ENCODE measurements at places on chromosomes 1 and 21.

DNA sequence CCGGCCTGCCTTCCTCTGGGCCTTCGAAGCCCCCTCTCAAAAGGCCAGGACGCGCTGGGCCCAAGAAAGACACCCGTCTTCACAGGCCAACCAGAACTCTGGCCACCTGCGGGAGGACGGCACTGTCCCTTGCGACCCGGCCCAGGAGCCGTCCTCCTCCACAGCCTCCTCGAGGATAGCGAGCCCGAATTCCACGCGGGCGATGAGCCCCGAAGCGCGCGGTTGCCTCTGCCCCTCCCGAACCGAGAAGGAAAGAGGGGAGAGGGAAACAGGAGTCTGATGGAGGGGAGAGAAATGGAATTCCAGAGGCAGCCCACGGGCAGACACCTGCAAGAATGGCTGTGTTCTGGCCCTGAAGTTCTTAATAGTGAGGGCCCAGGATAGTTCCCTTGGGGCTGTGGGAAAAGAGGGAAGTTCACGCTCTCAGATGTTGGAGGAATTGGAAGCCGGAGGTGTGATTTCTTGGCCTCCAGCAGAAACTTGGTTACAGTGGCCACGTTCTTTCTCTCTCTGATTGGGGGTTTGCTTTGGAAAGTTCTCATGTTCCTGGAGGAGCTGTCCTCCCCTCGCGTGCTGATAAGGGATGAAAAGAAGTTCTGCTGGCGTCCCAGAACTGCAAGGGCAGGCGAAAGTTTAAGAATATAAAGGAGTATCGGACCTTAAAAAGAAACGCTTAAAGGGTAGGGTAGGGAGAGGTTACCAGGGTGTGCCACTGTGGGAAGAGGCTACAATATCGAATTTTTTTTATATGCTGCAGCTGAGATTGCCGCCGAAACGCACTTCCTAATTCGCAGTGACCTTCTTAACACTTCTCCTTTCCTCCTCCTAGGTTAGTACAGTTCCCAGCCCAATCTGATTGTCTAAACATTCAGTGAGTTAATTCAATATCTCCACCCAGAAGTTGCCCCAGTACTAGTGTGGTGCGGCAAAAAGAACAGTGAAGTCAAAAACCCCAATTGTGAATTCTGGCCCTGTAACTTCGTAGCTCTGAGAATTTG, 5.8 kb upstream of the SLC44A5 start:
- peak; percentile 73 for DNase-seq

DNA sequence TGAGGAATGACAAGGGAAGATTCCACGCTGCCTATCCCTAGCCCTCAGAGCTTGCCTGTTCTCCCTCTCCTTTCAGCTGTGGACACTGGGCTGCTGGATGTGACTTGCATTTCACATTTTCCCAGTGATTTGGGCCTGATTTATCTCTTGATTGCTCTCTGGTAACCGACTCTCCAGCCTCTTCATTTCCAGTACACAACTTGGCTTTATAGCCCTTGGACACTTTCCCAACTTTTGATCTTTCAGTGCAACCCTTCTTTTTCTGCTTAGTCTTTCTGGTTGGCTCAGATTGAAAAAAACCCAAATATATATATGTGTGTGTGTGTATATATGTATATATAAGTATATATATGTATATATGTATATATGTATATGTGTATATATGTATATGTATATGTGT, 138.3 kb downstream of the RYR2 start:
- DNase-seq = peak; percentile 75

DNA sequence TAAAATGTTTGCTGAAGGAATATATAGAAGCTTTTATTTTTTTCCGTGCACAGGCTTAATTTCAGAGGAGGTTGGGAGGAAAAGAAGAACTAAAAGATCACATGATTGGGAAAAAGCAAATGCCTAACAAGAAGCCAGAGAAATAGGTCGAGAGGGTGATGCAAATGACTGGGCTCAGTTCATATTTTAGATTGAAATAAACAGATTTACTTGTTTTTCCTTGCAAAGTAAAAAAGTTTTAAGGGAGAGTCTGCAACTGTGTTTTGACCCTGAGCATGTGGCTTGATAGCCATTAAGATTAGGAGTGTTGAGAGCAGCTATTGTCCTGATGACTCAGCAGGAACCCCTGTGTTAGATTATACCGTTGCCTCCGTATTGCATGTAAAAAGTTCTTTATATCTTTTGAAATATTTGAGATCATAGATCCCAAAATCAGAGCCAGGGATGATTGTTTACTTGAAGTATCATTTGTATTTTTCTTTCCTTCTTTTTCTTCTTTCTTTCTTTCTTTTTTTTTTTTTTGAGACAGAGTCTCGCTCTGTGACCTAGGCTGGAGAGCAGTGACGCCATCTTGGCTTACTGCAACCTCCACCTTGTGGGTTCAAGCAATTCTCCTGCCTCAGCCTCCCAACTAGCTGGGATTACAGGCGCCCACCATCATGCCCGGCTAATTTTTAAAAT, 20.2 kb downstream of the CLIC4 start:
- DNase-seq = no peak

DNA sequence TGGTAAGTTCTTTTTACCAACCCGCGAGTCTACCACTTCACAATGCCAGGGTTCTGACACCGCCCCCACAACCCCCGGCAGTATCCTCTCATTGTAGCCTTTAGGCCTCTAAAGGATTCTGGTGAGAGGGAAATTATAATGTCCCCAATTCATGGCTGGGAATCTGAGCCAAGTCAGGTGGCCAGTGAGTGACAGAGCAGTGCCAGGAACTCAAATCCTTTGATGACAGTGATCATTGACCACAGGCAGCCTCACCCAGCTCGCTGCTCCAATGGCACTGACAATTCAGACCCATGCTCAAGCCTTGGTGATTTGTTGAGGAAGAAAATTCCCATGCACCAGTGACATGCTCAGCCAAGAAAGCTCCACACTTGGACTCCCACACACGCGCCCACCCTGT, 63.4 kb upstream of the CSF1 start:
- no peak for DNase-seq

DNA sequence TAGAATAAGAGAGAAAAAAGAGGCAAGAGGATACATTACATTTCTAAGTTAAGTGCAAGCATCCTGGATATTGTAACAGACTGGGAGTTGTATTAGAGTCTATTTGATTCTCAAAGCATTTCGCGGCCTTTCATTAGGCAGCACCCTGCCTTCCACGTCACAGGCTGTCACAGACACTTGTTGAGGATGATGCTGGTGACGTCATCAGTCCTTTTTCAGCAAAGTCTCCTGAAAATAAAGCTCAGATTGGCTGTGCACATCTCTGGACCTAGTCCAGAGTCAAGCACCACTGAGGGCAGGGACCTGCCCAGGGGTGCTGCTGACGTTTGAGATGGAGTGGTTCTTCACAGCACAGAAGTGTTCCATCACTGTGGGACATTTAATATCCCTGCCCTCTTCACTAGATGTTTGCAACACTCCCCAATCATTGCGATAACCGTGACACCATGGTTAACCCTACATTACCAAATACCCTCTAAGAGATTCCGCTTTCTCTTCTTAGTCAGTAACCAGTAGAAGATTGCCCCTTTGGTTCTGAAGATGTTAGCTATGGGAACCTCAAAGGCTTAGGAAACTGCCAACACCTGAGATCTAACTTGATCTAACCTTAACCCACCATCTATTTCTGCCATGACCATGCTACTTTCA, 72.7 kb upstream of the F3 start:
- DNase-seq = no peak

DNA sequence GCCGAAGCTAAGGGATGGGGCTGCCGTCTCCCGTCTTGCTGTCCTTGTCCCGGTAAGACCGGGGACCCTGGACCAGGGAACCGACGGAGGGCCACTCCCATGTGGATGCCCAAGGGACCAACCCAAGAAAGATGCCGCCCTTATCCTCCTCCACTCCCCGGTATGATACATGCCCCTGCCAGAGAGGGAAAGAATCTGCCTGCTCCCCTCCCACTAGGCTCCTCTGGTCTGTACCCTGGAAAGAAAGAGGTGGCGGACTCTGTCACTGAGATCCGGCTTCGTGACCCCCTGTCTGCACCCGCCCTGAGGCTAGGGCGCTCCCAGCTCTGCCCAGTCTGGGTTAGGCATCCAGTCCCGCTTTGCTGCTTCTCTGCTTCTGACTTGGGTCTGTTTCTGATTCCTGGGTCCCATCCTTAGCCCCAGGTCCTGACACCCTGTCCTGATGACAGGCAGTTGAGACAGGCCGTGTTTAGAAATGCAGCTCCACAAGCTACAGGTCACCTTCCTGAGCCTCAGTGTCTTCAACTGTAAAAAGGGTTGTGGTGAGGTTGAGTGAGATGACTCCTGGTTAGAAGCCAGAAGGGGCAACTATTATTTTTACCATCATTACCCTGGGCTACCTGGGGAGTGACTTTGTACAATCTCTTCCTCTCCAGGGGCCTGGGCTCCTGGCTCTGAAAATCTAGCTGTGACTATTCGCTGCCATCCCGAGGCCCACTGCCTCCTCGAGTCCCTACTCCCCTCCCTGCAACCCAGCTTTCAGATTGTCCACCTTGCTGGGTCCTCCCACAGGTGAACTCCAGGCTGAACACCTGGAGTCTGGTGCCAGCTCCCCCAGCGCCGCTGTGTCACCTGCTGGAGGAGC, 3.7 kb downstream of the MATN1 start:
- no peak for DNase-seq

DNA sequence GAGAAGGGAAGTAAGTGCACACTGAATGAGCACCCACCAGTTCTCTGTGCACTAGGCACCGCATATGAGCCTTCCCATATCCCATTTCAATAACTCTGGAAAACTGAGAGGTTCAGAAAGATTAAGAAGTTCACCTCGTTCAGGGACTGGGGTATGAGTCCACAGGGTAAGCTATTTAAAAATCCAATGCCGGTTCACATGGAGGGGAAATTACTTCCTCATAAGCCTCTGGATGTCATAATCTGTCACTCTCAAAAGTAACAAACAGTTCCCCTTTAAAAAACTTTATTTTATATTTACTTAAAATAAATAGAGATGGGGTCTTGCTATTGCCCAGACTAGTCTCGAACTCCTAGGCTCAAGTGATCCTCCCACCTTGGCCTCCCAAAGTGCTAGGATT, 1.9 kb downstream of the OR2B11 start:
- DNase-seq = no peak

DNA sequence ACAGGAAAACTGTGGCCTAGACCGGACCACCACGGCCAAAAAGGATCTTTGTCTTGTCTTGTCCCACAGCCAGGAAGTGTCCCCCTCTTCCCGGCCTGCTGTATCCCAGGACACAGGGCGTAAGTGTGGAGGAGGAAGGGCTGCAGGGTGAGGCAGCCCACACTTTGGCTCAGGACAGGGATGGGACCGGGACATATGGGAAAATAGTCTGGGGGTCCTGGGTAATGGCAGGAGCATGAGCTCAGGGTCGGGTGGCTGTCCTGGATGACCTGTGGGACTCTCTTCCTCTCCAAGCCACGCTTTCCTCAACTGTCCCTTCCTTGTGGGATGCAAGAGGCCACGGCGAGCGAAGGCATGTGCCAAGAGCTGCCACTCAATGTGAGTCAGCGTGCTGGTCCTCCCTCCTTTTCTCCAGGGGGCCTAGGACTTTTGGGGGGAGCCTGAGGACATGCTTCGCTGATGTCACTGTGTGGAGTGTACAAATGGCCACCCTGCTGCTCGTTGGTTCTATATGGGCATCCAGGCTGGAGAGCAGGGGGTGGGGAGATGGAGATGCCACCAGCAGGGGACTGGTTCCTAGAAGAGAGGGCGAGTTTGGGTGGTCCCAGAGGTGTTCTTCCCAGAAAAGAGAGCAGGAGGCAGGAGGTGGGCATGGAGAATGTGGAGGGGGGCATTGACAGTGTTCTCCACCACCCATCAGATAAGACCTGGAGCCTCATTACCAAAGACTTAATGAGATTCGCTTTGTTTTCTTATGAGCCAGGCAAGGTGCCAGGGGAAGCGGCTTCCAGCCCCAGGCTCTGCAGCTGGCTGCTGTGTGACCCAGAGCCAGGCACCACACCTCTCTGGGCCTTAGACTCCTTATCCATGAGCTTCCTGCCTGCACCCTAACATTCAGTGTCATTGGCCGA, 11.5 kb upstream of the PADI1 start:
- no peak for DNase-seq

- no peak for DNase-seq
Measured at GRCh38 chr1:10340930-10341590, 57.8 kb upstream of the PGD start.

- no peak for DNase-seq
Measured at GRCh38 chr1:35180776-35181374, 12.1 kb downstream of the SFPQ start.

DNA sequence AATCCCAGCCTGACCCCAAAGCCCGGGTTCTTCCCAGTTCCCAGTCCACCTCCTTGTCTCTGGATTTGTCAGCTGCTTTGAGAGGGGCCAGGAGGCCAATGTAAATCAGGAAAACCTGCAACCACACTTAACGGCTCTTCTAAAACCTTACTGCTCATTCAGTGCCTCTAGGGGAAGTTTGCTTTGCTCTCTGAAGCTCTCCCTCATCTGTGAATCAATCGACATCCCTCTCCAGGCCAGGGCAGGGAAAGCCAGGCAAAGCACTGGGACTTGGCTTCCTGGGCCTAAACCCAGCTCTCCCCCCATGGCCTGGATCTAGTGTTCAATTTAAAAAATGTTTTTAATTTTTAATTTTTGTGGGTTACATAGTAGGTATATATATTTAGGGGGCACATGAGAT, 9.3 kb downstream of the NKAIN1 start:
- peak; percentile 11 for DNase-seq

DNA sequence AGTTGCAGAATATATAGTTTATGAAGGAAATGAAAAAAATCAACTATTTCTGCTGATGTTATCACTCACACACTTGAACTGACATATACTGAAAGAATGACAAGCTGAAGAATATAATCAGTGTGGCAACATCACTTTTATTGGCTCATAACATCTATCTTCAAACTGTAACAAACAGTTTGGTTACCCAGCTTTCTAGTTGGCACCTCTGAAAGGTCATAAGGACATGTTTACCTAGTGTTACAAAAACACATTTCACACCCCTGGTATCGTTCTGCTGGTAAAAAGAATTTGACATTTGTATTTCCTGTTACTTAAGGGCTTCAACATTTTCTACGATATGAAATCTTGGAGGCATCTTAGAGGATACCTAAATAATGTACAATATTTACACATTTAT, 1267.0 kb upstream of the NCAM2 start:
- DNase-seq = no peak

DNA sequence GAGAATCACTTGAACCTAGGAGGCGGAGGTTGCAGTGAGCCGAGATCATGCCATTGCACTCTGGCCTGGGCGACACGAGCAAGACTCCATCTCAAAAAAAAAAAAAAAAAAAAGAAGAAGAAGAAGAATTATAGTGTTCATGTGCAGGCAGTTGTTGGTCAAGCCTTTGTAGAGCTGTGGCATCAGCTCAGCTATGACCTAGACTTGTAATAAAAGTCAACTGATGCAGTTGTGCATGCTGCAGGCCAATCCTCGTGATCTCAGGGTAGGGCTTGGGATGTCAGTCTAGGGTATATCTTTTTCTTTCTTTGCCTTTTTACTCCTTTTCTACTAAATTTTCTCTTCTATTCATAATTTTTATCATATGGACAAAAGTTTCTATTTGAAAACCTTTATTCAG, 76.2 kb downstream of the C1orf21 start:
- DNase-seq = no peak

GRCh38 chr1:151492120-151492519, 19.1 kb upstream of the CGN start:
- DNase-seq = no peak

- DNase-seq = no peak
Measured at GRCh38 chr1:221032637-221033280, 153.5 kb downstream of the HLX start.

GRCh38 chr1:59041646-59042277, 255.1 kb upstream of the FGGY start:
- no peak for DNase-seq
